ENCODE measurements at places on chromosomes 6 and 20. TPM values are rescaled to one million over a fixed set of nuclear protein-coding genes. Genes with fewer than 3 reads are reported as not detected.

ECHDC1 gene
- 46.2 TPM for total RNA-seq

MAP7 gene
- total RNA-seq = 4.3 TPM

- peak; percentile 58 for DNase-seq
These were observed 25.3 kb upstream of the SLCO4A1 start for GRCh38 chr20:62616728-62617621.

DNA sequence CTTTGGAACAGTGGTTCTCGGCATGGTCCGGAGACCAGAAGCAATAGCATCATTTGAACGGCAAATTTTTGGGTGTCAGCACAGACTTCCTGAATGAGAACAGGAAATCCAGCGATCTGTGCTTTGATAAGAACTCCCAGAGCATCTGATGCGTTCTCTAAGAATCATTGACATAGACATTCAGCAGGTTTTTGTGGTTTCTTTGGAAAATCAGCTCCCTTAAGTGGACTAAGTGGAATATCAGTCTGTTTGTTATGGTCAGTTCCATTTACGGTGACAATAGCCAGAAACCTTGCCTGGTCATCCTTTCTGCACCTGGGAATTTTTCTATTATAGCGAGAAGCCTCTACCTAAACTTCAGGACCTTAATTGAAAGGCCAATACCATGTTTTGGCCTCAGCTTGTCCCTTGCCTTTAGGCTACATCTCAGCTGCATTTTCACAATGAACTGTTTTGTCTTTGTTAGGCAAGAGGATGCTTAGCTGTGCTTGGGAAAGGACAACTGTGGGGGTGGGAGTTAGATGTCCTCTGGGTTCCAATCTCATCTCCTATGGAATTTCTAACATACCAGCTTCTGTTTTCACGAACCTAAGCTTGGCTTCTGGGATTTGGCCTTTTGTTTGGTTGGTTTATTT is 299.7 kb downstream of the CDKAL1 start:
- no peak for DNase-seq

All from omental fat pad (tissue), 4 donors.